ENCODE measurements at places on chromosomes 4 and X. TPM values are rescaled to one million over a fixed set of nuclear protein-coding genes. Genes with fewer than 3 reads are reported as not detected.
A peak's percentile ranks its signal among the peaks of the same experiment; 100 is the strongest.

- peak; percentile 14 for DNase-seq
These were observed 245.1 kb upstream of the MAB21L2 start for GRCh38 chr4:150336676-150337412.

DNA sequence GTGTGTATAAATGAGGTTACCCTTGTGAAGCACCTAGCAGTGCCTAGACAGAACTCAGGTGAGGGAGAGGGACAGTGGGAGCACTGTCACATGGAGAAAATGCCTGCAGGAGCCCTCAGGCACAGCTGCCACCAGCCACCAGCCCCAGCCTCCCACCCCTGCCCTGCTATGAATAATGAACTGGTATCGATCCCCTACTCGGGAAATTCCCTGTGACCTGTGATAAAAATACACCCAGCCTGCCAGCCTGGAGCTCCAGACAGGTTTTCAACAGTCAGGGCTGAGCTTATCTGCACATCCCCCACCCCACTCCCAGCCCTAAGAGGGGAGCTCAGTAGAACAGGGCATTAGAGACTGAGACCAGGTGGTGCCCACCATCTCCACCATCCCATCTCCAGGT is 159.6 kb upstream of the PJA1 start:
- no peak for DNase-seq

The SYNPO2 gene
- 111 TPM for total RNA-seq

- DNase-seq = no peak
These were observed 930.4 kb downstream of the DMD start for GRCh38 chrX:32280921-32281320.

Data from tongue (tissue), 3 donors.